ENCODE measurements at places on chromosomes 16 and 17.

GRCh38 chr17:44386182-44386525, 3.3 kb downstream of the ITGA2B start:
- DNase-seq: no peak

DNA sequence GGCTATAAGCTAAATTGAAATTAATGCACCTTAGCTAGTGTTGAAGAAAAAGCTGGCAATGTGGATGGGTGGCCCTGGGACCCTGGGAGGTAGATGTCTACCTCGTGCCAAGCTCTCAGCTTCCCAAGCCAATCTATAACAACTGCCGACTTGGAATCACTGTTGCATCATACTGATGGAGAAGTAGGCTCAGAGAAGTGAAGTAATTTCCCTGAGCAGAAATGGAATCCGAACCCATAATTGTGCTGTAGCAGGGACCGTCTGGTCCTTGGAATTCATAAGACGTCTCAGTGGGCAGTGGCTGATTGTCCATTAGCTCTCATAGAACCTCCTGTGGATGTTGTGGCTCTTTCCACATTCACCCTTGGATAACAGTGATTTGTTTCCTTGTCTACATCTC, 196.6 kb downstream of the RAB11FIP4 start:
- DNase-seq: no peak

DNA sequence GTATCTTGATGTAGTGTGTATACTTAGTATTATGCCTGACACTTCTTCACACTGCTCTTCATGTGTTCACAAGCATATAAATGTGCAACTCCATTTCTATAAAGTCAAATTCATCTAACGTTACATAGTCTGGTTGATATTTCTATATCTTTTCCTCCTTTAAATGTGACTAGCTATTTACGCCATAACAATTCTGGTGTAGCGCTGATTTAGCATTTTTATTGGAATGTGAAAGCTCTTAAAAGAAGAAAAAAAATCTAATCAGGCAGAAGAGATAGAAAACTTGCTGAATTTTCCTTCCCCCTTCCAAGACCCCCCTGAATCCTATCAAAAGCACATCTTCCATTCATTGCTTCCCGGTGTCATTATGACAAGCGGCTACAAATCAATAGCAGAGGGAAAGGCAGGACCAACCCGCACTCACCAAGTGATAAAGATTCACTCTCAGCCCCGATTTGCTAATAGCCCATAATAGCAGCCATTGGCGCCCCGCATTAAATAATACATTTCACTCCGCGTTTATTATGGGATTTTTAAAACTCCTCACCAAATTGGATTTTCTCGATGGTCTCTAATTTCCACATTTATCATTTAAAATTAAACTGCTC, 299.5 kb upstream of the PMFBP1 start:
- no peak for DNase-seq

- no peak for DNase-seq
These were observed 127.1 kb downstream of the MAF start for GRCh38 chr16:79473456-79473855.

- peak; percentile 36 for DNase-seq
These were observed 9.8 kb downstream of the TMEM208 start for GRCh38 chr16:67236563-67237395.

GRCh38 chr16:30637944-30638343, 12.8 kb upstream of the PRR14 start:
- peak; percentile 46 for DNase-seq

GRCh38 chr17:66953630-66954020, 10.9 kb upstream of the CACNG4 start:
- DNase-seq: no peak

DNA sequence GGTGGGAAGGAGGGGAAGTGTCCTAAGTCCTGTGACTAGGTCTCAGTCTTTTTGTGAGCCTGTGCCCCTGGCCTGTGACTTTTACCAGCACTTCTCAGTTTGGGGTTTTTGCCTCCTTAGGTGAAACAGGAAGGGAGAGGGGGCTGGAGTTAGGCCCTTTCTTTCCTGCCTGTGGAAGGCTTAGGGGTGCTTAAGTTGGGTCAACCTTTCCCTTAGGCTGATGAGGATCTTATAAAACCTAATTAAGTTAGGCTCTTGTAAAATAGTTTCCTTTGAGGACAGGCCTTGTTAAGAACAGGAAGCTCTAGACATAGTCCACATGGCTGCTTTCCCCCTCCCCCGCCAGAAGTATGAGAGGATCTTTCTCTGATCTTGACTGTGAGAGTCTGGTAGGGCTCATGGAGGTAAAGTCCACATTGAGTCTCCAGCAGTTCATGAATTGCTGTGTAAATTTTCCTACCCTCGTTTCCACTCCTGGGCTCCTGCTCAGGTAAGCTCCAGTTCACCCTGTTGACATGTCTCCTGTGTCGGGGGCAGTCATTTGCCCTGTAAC, 17.0 kb upstream of the DNASE1 start:
- DNase-seq: peak; percentile 57

- no peak for DNase-seq
These were observed 113.7 kb downstream of the IRX5 start for GRCh38 chr16:55044201-55044975.

DNA sequence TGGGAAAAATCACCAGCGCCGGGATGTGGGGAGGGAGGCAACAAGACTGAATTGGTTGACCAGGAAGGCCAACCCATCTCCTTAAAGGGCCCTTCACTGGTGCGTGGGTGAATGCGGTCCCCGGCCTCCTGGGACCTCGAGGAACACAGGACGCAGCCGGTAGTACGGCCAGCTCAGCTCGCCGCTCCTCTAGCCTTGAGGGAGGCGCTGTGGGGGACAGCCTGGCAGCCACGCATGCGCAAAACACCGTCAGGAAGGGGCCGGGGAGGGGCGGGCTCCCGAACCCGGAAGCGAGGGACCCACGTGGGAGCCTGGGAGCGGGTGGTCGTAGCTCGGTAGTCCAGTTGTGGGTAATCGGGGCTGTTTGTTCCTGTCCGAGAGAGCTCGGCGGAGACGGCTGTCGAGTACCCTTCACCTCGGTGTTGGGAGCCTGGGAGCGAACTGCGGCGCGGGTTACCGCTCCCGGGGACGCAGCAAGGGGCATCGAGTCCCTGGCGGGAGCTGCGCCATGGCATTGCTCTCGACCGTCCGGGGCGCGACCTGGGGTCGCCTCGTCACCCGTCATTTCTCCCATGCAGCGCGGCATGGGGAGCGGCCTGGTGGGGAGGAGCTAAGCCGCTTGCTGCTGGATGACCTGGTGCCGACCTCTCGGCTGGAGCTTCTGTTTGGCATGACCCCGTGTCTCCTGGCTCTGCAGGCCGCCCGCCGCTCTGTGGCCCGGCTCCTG, at the start of gene MRM1:
Gene MRM1 (plus strand): TSS at position 281 of the 727 bp plus-strand sequence. CDS start 228 bp downstream, at position 509.
- DNase-seq: peak; percentile 92

DNA sequence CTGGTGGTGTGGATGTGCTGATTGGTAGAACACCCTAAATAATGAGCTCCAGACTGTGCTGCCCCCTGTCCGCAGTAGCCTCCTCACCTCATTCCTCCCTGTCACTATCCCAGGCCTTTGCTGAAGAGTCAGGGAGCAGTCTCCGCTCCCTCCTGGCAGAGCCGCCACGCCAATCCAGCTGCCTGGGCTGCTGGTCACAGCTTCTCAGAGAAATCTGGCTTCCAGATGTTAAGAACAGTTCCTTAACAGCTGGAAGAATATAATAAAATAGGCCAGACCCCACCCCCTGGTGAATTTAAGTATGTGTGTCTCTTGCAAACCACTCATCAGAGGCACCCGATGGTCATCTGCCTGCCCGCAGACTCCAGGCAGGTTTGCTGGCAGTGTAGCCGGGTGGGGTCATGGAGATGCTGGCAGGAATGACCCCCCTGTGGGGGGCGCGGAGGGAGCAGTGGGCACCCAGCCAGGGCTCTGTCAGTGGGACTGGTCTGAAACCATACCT, 161.0 kb downstream of the CCDC182 start:
- DNase-seq: no peak

DNA sequence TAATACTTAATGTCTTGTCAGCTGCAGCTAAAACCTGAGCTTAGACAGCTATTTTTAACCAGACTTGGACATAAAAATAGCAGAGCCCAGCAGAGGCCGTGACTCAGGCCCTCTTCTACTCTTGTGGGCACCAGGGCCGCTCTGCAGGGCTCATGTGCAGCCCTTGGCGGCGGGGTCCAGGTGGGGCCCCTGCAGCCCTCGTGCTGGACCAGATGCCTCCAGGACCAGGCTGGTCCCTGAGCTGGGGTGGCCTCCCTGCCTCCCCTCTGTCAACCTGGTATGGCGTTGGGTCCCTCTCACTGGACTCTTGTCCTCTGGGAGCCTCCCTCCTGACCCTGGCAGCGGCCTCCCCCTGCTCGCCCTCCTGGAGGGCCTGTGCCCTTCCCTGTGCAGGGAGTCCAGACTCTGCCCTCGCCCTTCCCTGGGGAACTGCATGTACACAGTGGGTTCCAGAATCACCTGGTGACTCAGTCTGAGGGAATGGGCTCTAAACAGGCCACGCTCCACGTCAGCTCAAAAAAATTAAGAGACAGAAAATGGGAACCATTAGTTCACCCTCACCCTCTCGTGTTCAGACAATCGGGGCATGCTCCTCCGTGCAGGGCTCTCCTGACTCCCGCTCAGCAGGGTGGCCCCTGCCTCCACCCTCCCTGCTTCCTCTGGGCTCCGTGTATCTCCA, 9.7 kb downstream of the CDK5R1 start:
- no peak for DNase-seq

GRCh38 chr17:17303010-17303846, at the start of gene NT5M:
TSS of gene NT5M (plus strand) at chr17:17303373. CDS start at chr17:17303551, 178 bp downstream.
- peak; percentile 88 for DNase-seq

DNA sequence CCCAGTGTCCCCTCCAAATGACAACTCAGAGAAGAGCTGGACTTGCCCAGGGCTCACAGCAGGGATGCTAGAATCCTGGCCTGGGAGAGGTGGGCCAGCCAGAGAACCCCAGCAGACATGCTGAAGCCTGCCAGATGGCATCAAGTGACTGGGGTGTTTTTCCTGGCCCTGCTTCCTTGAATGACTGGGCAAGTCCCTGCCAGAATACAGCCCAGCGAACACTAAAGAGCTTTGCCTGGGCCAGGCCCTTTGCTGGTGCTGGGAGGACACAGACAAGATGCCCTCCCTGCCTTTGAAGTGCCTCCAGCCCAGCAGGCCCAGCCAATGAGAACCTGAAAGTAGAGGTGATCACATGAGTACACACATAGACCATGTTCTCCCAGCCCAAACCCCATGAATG, 11.5 kb downstream of the ZNF319 start:
- DNase-seq: no peak

- no peak for DNase-seq
These were observed 95.2 kb downstream of the MAF start for GRCh38 chr16:79505344-79505743.

DNA sequence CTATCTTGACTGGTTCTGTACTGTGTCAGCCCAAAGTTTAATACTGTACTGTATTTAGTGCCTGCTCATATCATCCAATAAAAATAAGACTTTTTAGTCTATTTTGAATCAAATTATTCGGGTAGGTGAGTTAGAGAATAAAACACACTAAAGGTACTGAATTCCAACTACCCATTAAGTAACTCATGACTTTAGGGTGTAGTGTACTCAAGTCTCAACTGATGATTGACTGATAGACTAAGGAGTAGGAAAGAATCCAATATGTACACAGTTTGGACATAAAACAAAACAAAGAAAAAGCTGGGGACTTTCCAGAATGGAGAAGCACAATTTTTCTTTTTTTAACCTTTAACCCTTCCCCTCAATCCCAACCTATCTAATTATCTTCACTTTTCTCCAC, 4.1 kb downstream of the EZH1 start:
- no peak for DNase-seq

DNA sequence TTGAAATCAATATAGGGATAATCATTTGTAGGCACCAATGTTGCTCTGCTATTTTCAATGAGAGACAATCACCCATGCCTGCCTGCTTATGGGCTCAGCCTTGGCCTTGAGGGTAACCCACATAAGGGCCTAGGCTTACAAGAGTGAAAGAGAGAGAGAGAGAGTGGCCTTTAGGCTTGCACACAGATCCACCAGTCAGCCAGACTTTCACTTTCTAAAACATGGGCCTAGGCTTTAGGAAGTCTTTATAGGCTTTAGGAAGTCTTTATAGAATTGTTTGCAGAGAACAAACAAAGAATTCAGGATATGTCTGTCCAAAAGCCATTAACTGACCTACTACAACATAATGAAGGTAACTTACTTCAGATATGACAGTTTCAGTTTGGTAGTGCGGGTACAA, 3.4 kb downstream of the ABCA9 start:
- no peak for DNase-seq

GRCh38 chr17:71976011-71976649, 144.7 kb upstream of the SOX9 start:
- DNase-seq: no peak

DNA sequence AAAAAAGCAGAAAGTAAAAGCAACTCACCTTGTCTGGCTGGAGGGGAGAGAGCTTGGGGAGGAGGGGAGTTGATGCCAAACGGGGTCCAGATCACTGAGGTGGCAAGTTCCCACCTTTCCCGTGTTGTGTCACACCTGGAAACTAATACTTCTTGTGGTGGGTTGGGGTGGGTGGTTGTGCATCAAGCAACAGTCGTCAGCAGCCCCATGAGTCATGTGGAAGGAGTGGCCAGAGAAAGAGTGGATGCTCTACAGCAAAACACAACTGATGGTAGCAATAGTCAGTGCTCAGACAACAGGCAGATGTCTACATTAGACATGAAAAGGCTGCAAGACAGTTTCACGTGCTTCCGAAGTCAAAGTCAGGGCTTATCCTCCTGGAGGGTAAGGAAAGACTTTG, 35.4 kb downstream of the ARSG start:
- DNase-seq: no peak

DNA sequence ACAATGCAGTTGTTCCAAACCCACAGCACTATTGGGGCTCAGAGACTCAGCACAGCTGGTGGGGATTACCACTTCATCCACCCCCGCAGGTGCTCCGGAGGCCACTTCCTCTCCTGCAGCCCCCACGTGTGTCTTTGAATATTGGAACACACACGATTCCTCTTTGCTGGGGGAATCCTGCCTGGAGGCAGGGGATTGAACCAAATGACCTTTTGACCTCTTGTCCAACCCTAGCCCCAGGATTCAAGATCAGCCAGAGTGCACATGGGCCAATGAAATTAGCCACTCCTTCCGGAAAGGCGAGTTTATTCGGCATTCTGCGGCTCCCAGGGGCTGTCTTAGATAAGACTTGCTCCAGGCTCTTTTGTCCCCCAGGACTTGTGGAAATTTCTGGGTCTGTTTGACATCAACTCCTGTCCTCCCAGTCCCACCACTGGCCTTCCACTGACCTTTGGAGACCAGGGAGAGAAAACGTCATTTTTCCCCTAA, 350.2 kb downstream of the FOXL1 start:
- no peak for DNase-seq

GRCh38 chr17:59004338-59005111, 102.2 kb downstream of the TRIM37 start:
- peak; percentile 59 for DNase-seq
